Stimulated activated CD4-positive, alpha-beta T cell treated with anti-CD3 and anti-CD28 coated beads, Interleukin-12 subunit alpha, Interleukin-12 subunit beta, amount 100 ng/mL, for 24 hours (primary cell): ENCODE measurements at places on chromosomes 1 and 21.

DNA sequence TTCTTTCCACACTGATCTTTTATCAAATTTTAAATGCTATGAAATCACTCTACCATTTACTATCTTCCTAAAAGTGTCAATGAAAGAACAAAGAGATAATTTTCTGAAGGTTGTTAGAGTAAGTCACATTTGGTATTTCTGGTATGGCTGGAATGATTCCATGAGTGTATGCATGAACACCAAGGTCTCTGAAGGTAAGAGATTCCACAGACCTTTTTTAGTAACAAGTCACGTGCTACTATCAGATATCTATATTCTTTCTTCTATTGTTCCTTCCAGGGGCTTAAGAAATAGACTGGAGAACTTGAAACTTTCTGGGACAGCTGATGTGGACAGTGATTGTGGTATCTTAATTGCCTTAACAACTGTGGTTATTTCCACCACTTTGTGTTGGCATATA is 265.0 kb downstream of the SDCCAG8 start:
- DNase-seq: no peak

GRCh38 chr1:31901838-31902509 is 36.2 kb downstream of the PTP4A2 start:
- DNase-seq: no peak

GRCh38 chr1:110196917-110197765 is 13.0 kb upstream of the KCNC4 start:
- DNase-seq: peak; percentile 23

DNA sequence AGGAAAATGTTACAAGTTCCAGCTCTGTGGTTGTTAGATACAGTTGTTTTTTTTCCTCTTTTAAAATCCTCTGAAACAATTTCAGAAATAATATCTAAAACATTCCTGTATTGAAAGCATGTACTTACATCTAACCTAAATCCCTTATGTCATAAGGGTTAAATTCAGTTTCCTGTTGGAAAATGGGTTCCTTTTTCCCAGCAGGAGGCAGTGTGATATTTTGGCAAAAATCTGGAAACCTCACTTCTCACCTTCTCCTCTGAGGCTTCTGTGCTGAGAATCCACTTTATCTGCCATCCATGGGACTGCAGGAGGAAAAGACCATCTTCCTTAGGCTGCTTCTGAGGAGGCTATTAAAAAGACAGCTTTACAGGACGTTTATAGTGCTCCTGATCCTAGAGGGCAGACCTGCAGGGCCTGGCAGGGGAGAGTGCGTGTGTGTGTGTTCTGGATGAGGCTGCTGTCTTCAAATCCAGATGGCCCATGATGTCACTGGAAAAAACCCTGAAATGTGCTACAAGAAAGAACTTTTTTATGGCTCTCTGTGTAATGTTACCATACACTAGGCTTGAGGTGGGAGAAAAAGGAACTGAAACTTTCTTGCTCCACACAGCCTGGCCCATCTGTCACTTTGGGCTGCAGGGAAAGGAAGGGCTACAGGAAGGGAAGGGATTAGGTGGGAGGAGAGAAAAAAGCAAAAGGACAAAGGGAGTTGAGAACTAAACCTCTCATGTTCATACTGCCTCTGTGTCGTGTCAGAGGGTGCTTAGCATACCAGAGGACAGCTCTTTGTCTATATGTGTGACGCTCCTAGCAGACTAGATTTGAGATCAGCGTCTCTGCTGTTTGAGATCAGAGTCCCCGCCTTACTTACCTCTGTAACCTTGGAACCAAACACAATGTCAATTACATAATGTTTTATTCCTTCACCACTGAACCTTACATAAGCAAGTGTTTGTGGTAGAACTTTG is 379.2 kb upstream of the SPAG17 start:
- no peak for DNase-seq

- no peak for DNase-seq
Measured at GRCh38 chr1:243503155-243503554, 247.3 kb downstream of the SDCCAG8 start.

- DNase-seq: no peak
Measured at GRCh38 chr1:61892977-61893376, 150.7 kb downstream of the PATJ start.

- no peak for DNase-seq
Measured at GRCh38 chr1:65393347-65393746, 27.1 kb upstream of the LEPR start.

GRCh38 chr21:41451753-41452676 is 26.0 kb downstream of the MX1 start:
- DNase-seq: no peak

- DNase-seq: no peak
Measured at GRCh38 chr1:213989002-213989855, 1.5 kb downstream of the PROX1 start.

GRCh38 chr1:167342846-167343245 is 122.2 kb downstream of the POU2F1 start:
- no peak for DNase-seq

DNA sequence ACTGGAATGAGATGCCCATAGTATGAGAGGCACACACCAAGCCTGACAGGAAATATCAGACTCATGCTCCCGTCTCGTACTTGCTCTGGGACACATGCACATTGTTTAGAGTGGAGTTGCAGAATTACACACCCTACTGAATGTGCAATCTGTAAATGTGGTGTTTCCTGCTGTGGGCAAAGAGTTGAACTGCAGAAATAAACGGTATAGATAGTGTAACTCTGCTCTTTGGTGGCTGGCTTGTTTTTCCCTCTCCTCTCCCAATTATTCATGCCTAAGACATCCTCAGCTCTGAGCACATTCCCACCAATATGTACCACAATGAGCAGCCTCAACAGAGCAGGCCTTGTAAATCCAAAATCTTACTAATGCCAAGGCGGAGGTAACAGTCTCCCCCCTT is 90.1 kb upstream of the DIRAS3 start:
- DNase-seq: no peak

GRCh38 chr1:64581843-64582185 is 111.9 kb downstream of the CACHD1 start:
- DNase-seq: no peak

GRCh38 chr21:22399681-22400514 is 1401.7 kb downstream of the NCAM2 start:
- no peak for DNase-seq

DNA sequence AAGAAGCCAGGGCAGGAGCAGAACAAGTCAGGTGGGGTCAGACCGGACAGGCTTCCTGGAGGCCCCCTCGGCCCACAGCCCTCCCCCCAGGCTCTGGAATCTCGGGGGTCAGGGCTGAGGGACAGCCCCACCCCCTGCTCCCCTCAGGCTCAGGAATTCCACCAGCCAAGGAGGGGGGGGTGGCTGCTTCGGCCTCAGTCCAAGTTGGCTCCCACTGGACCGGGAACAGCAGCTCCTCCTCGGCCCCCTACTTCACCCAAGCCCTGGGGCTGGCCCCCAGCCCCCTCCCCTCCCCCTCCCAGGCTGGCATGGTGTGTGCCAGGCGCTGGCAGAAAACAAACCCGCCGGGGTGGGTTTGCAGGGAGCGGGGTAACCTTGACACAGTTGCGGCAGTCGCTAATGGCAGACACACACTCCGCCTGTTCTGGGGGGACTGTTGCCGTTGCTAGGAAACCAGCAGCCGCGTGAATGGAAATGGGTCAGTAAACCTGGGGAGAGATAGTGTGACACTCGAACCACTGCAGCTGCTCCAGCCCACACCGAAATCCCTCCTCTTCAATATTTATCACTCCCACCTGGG is 32.4 kb downstream of the AHDC1 start:
- DNase-seq: no peak

DNA sequence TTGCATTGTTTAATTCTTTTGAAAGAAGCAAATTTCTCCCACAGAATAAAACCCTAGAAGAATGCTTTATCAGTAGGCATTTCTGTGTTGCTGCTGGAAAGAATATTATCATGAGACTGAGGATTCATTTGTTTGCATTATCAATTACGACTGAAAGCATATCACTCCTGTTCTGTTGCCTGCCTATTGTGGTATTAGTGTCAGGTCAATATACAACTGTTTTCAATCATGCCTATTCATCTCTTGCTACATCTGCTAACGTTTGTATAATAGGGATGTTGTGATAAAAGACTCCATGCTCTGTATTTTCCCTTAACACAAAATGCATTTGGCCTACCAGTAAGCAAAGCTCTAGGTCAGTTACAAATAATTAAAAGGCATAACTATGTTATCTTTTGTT is 221.5 kb downstream of the PTPRC start:
- no peak for DNase-seq

DNA sequence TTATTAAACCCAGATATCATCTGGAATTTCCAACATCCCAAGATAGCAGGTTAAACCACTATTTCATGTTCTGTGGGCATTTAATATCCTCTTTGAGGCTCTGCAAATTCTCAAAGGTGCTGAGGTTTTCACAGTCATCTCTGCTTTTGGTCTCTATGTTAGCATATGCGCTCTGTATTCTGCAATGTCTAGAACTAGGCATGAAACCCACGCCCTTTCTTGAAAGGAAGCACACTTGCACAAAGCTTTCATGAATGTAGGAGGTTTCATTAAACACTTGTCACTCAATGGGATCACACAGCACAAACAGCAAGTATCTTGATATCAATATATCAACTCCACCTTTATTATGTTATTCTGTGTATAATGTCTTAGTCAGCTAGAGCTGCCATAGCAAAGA is 172.0 kb upstream of the USP24 start:
- no peak for DNase-seq

DNA sequence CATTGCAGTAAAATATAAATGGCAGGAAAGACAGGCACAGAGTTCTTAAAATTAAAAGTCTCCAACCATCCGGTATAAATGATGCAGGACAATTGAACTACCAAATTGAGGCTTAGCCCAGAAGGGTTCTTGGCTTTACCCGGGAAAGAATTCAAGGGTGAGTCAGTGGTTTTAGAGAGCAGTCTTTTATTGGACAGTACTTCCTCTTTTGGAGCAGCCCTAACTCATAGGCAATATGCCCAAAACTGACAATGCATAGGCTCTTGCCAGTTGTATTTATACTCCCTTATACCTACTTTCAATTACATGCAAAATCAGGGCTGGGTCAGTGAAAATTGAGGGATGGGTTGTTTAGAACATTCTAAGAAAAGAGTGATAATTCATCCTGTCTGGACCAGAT is 1628.9 kb upstream of the PRMT6 start:
- DNase-seq: no peak

DNA sequence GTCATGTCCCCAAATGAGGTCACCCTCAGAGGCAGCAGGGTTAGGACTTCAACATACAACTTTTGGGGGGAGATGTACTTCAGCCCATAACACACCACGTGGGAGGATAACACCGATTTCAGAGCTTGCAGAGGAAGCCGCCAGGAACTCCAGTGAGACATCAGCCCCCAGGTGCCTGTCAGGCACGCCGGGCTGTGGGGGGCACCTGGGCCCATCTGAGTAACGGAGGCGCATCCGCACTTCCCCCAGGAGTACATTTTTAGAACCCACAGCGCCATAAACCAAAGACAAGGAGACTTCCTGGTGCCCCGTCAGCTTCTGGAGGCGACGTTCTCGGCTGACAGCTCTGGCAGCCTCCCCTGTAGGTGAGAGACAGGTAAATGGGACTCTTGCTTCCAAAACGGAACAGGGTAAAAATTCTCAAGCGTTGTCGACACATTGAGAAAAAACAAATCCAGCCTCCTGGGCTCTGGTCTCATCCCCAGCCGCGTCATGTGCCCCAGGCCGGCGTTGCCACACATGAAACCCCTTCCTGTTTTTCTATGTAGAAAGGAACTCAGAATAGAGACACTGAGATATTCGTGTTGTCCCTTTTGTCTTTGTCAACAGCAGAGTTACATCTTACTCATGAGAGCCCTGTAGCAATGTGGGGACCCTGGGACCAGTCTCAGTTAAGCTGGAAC is 93.3 kb downstream of the PDE9A start:
- no peak for DNase-seq

- DNase-seq: no peak
Measured at GRCh38 chr1:44321466-44321865, 33.6 kb downstream of the ERI3 start.

- DNase-seq: no peak
Measured at GRCh38 chr1:96296991-96297390, 424.6 kb upstream of the PTBP2 start.

DNA sequence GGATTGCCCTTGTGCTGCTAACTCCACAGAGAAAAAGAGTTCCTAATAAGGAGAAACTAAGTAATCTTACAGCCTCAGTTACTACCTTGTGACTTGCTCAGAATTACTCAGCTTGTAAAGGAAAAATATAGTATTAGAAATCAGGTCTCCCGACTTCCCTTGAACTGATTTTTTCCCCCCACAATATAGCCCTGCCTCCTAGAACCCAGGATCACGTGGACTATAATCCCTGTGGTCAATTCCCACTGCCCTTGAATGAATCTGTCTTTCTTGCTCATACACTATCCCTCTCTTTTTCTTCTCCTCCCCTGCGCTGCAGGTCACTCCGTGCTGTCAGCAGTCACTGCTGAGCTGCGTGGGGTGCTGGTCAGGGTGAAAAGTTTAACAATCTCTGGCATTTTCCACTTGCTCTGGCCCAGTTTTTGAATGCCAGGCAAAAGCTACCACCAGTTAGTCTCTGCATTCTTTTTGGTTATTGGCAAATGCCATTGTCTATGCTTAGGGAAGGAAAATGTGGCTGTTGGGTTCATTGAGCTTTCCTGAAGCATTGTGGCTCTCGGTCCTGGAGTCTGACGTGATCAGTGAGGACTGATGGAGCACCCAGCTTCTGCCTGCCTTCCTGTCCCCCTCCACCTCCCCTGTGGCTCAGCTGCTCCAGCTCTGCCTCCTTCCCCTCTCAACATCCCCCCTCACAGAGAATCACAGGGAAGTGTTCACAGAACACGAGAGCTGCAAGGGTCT is 1.9 kb upstream of the MYOC start:
- DNase-seq: no peak

DNA sequence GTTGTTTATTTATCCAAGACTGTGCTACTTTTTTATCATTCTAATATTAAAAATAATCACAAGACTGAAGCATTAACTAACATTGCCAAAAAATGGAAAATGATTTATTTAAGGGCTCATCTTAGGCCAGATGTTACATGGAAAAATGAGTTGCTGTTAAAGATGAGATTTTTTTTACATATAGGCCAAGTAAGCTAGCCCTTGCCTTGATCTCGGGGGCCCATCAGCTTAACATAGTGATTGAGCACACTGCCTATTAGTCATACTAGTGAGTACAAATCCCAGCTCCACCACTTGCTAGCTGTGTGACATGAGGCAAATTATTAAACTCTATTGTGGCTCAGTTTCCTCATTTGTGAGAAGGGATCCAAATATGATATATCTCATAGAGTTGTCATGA is 275.9 kb upstream of the SNX7 start:
- no peak for DNase-seq

DNA sequence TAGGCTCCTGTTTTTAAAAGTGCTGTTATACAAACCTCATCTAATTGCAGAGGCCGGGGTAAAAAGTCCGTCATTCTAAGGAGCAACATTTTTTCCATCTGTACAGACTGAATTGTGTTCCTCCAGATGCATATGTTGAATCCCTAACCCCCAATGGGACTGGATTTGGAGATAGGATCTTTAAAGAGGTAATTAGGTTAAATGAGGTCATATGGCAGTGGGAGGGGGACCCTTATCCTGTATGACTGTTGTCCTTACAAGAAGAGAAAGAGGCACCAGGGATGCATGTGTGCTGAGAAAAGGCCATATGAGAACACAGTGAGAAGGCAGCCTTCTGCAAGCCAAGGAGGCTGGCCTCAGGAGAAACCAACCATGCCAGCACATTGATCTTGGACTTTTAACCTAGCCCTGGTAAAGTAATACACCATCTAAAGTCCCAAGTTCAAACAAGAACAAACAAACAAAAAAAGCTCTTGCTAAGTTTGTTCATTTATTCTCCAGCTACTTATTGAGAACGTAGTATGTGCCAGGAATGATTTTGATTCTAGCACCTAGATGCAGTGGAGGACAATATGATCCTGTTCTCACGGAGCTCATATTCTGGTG is 352.4 kb downstream of the NTNG1 start:
- no peak for DNase-seq
